ENCODE measurements at places on chromosomes 3 and 15.

DNA sequence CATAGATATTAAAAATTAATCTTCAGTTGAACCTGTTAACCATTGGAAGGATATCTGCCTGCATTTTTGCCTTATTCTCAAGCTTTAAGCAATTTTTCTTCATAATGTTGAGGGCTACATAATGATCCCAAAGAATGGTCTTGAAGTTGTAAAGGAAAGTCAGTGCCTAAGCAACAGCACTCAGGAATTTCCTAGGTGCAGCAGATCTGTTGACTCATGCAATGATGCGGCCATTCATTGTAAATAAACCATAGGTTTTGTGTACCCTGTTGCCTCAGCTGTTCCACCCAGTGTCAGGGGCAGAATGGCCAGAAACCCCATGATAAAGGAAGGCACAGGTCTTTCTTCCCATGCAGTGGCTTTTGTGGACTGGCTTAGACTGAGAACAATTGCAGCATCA is 78.4 kb upstream of the TRIM42 start:
- DNase-seq, result no peak

DNA sequence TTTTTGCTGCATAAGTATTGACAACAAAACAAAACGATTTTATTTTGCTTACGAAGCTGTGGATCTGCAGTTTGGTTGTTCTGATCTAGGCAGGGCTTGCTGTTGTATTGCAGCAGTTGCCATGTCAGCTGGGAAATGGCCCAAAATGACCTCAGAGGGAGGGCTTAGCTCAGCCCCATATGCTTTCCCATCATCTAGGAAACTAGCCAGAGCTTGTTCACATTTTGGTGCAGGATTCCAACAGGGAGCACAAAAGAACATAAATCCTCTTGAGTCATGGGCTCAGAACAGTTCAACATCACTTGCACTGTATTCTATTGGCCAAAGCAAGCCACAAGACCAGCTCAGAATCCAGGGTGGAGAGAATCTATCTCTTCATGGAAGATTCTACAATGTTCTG is 42.2 kb upstream of the ROBO2 start:
- DNase-seq, result no peak

GRCh38 chr3:150495149-150495548 is 51.1 kb downstream of the SERP1 start:
- DNase-seq, result no peak

DNA sequence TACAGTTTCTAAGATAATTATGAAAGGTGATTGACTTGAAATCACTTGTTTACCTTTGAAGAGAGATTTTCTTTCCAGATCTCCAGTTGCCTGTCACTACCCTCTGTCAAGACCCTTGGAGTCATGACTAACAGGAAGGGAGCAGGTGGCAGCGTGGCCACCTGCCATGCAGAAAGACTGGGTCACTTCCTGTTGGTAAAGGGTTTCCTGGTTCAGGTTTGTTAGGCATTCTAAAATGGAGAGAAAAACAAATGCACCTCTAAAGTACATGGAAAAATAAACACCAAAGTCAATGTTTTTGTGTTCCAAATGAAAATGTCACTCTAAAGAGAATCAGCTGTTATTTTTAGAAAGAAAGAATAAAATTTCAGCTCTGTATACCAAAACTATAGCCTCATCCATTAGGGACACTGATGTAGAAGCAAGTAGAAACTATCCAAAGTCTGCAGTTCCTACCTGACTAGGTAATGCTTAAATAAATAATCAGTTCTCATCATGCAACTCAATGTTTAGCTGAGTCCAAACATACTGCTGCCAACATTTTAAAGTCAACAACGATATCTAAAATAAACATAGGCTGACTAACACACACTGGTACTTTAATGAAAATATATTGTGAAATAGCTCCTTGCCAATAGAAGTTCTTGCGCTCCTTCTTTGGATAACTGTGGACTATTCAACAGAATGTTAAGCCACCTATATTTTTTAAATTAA is 23.9 kb upstream of the TM4SF1 start:
- DNase-seq, result no peak

DNA sequence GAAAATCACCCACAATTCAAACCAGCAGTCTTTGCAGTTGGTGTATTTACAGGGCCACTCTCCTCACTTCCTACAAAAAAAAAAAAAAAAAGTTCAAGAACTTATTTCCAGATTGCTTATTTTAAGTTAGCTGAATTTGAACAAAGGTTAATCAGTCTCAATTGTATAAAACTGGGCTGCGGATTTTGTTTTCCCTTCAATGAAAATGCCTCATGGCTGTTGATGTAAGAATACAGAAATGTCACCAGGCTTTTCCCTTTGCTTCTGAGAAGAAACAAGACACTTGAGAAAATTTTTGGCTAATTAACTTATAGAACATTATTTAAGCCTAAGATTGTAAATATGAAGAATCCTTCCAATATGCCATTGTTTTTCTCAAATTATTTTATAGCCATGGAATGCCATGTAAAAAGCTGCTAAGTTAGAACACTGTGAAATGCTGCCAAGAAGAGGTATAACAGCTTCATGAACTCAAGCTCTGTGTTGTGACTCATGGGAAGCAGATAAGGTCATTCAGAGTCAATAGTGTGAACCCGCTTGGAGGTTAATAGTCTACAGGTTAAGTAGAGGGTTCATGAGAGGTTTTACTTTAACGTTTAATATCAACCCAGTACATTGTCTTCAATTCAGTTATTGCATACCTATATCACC is 84.3 kb upstream of the ABI3BP start:
- no peak for DNase-seq

- no peak for DNase-seq
Observed at GRCh38 chr15:66850078-66850991, 148.3 kb downstream of the SMAD6 start.

- no peak for DNase-seq
Observed at GRCh38 chr15:64525828-64526530, 65.6 kb downstream of the ZNF609 start.

DNA sequence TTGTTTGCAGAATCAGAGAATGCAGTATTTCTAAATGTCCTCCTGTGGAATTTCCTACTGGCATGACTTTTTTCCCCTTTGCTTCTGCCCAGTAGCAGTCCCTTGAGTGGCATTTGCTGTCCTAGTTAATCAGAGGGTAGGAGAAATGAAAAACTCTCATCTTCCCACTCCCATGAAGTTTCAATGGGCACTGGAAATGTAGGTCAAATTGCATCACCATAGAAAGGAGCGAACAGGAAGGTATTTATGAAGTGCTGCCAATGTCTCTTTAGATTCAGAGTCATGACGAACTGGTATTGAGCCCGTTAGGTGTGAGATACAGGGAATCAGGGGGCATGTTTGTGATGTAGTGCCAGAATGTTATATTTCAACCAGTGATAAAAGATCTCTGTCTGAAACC is 23.2 kb downstream of the ATXN7 start:
- no peak for DNase-seq

DNA sequence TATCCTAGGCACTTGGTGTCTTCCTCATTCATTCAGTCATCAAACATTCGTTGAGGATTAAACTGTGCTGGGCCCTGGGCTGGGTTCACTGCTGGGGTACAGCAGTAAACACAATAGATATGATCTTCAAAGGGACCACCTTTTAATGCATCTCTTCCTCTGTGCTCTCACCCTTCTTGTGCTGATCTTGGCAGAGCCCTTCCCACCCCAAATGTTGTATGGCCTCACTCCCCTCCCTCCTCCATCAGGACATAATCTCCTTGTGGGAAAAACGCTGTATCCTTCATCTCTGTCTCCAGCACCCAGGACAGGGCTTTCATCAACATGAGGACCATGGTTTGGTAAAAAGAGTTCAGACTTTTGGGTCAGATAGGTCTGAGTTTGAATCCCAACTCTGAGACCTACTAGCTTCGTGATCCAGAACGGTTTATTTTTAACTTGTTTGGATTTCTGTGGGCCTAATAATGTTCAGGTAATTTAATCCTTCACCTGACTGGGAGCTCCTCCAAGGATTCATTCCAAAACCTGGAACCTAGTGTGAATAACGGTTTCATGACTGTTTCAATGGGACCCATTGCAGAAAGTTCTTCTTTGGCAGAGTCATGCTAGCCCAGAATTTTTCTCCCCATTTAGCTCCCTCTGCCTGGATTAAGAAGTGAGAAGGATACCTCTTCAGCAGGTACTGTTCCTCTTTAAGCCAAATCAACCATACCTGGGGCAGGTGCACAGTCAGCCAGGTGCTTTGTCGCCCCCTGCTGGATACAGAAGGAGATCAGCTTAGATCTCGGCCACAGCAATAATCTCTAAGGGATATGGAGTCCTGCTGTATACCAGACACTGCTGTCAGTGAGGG is 5.2 kb upstream of the WNT7A start:
- DNase-seq, result no peak

DNA sequence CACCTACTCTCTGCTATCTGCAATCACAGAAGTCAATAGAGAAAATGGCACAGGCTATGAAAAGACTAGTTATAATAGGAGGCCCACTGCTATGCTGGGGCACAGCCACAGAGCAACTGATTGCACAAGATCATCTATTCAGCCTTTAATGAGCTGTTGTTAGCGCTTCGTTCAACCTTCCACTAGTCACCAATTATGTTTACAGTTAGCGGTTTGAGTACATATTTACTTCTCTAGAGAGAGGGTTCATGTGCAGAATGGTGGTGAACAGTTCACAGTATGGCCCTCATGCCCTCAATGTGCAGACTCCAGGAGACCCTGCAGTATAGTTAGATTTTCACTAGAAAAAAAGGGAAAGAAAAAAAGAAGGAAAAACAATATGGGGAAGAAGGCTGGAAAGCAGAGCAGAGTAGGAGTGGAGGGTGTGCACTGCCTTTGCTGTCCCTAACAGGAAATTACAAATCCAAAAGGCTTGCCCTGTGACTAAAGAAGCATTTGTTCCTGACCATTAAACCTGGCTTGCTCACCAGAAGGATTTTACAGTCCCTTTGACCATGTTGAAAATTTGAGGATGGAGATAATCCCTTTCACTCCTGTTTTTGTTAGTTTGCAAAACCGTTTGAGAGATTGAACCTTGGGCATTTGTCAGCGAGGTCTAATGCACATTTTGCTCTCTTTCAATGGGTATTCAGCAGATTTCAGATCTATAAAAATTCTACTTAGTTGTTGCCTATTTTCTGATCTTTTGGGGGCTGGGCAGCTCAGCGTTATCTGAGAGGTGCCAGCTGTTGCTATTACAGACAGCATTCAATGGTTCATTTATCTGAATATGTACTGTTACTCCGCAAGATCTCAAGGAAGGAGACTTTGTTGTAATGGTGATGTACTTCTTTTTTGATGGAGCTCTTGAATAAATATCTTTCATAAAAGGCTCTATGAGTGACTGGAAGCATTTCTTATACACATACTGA is 296.1 kb downstream of the LSAMP start:
- DNase-seq, result no peak

GRCh38 chr3:182829761-182830405 is 36.6 kb downstream of the ATP11B start:
- no peak for DNase-seq

DNA sequence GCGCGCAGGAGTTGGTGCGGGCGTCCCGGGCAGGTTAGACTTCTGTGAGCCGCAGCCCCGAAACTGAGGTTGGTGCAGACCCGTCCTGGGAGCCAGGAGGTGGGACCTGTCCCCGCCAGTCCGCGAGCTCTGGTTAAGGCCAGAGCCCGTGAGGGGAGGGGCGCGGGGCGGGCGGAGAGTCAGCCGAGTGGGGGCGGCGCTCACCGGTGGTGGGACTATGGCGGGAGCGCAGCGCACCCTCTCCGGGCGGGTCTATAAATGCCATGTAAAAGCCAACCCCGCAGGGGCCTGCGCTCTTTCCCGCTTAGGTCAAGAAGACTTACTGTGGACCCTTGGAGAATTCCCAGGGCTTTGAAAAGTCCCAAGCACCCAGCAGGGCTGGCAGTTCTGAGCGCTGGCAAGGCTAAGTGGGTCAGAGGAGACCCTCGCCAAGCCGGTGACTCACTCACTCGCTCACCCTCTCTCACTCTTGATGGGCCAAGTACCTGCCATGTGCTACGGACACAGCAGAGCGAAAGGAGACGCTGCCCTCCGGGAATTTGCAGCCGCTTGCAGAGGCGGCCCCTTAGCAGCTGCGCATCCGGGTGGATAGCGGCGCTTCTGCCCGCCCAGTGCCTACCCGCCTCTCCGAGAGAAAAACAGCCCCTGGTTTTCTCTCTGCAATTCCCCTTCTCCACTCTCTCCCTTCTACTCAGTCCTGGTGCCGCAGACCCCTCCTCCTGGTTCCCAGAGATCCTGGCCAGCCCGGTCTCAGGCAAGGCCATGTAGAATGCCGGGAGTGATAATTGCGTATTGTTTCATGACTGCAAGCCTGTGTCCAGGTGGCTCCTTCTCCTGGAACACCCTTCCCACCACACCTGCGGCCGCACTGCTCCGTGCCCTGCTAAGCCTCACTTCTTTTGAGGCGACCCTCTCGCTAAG is at the start of gene ALDH1L1:
Gene ALDH1L1 (minus strand): TSS at position 110 of the 921 bp plus-strand sequence. CDS start 19,607 bp downstream, outside the sequence.
- no peak for DNase-seq
